ENCODE measurements at places on chromosomes 7 and 10. TPM values are rescaled to one million over a fixed set of nuclear protein-coding genes. Genes with fewer than 3 reads are reported as not detected.

GRCh38 chr7:80302636-80303035, 168.0 kb downstream of the GNAI1 start:
- no peak for DNase-seq

DNA sequence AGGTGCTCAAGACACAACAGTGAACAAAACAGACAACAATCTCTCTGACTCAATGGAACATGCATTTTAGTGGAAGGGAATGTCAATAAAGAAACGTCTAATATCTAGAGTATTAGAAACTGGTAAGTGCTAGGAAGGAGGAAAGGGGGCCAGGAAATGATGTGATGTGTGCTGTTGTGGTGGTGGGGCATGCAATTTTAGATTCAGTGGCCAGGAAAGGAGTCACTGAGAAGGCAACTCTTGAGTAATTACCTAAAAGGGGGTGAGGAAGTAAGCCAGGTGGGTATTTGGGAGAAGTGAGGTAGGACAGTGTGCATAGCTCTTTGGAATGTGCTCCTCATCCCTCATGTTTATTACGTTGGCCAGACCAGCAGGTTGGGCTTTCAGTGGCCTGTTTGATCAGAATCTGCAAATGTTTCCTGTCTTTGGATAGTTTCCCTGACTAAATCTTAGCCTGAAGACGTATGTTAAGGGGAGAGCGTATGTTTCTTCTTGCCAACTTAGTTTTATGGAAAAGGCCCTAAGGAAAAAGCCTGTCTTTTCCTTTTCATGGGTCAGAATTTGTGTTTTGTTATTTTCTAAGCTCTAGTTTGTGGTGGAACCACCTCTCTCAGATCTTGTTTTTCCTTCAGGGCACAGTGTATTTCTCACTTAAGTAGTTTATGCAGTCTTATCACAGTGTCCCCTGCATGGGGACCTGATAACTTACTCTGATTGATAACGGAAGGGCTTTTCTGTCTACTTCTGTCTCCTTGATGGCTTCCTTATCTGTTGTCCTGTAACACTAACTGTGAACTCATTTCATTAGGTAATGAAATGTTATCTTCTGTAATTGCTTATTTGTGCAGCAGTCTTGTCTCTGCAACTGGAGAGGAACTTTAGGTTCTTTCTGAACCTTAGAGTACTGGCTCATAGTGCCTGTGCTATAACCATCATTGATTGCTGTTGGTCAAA, 203.7 kb downstream of the AUTS2 start:
- no peak for DNase-seq

- no peak for DNase-seq
Observed at GRCh38 chr10:82319562-82319961, 444.6 kb downstream of the NRG3 start.

DNA sequence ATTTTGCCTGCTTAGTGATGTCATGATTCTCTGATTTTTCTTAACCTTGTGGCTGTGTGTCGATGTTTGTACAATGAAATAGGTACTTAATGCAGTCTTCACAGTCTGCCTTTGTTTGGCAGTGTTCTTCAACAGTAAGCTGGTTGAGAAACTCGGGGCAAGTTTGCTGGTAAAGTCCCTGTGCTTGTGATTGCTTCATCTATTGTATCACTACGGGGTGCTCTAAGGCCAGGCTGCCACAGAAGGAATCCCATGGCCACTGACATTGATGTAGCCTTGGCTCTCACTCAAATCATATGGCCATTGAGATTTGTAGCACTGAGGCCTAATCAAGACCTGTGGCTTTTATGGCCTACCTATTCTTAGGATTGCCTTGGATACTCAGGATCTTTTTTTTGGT, 33.5 kb upstream of the PRSS37 start:
- no peak for DNase-seq

- peak; percentile 8 for DNase-seq
Observed at GRCh38 chr10:93006435-93007039, 54.1 kb upstream of the CYP26C1 start.

MRLN gene
- total RNA-seq = not detected

GRCh38 chr10:119759832-119760231, 34.0 kb downstream of the INPP5F start:
- DNase-seq = no peak

GRCh38 chr7:112580717-112581435, 100.1 kb downstream of the LSMEM1 start:
- no peak for DNase-seq

GRCh38 chr7:119706608-119707007, 566.4 kb upstream of the KCND2 start:
- no peak for DNase-seq

ZDHHC6 gene
- 26.3 TPM for total RNA-seq

EIF4EBP2 gene
- 19.2 TPM for total RNA-seq

DNA sequence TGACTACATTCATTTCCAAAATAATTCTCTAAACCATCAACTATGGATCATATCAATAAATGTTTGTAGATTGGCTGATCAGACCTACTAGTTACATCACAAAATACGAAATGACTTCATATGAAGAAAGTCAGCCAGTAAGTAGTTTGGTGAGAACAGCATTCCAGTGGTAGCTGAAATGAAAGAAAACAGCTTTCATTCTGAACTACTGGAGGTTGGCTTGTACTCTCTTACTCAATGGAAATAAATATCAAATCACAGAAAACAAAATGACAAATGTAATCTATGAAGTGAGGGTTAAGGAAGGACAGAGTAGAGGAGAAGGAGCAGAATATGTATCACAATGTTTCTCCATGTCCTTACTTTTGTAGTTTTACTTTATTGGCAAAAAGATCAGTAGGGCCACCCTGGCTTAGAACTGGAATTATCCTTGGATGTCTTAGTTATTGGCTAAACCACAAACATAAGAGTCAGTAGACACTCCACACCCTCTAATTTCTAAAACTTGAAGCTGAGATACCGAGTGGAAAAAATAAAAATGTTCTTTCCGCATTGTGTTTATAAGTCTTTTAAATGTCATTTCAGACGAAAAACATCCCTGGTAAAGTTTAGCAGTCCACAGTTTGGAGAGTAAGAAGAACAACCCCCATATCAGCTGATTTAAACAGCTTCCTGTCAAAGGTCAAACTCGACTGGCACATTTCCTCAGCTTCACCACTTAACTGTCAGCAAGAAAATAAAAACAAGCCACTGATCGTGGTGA, 74.0 kb upstream of the DGKI start:
- no peak for DNase-seq

DNA sequence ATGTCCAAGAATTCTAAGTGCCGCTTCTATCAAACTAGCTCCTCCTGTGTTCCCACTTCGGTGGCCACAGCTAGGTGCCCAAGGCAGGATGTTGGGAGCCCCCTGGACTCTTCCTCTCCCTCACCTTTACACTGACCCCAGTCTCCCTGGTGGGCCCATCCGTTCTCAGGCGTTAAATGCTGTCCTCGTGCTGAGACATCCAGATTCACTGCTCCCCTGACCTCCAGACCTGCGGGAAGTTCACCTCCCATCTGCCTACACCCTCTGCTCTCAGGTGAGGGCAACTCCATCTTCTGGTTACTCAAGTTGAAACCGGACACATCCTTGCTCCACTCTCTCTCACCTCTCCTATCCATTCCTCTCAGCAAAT, 114.3 kb downstream of the ARHGAP22 start:
- DNase-seq = no peak

HHEX gene
- not detected for total RNA-seq

- no peak for DNase-seq
Observed at GRCh38 chr7:136517971-136518370, 350.5 kb upstream of the CHRM2 start.

GRCh38 chr7:34091321-34091917, 186.1 kb downstream of the BMPER start:
- DNase-seq = peak; percentile 73

EPDR1 gene
- total RNA-seq = 75.9 TPM

DNA sequence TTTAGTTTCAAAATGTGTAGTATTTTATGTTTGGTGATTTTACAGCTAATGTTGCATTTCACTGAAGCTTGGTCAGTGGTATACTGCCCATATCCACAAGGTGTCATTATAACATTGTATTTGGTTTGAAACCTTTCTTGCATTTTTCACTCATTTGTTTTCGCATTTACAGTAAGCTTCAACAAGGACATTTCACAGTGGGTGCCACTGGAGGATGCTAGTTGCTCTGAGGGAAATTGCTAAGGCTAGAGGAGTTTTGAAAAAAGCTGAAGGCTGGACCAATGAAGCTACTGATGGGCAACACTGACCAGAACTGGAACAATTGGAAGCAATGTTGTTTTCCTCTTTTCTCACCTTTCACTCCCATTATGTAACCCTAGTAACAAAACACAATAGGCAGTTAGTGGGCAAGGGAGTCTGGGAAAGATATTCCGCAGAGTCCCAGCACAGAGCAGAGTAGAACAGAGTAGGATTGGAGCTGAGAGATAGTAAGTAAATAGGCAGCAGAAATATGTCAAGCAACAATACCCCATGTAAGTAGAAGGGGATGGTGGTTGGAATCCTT, 23.6 kb upstream of the SRI start:
- no peak for DNase-seq

GRCh38 chr10:31291123-31291522, 27.9 kb upstream of the ZEB1 start:
- DNase-seq = no peak

DNA sequence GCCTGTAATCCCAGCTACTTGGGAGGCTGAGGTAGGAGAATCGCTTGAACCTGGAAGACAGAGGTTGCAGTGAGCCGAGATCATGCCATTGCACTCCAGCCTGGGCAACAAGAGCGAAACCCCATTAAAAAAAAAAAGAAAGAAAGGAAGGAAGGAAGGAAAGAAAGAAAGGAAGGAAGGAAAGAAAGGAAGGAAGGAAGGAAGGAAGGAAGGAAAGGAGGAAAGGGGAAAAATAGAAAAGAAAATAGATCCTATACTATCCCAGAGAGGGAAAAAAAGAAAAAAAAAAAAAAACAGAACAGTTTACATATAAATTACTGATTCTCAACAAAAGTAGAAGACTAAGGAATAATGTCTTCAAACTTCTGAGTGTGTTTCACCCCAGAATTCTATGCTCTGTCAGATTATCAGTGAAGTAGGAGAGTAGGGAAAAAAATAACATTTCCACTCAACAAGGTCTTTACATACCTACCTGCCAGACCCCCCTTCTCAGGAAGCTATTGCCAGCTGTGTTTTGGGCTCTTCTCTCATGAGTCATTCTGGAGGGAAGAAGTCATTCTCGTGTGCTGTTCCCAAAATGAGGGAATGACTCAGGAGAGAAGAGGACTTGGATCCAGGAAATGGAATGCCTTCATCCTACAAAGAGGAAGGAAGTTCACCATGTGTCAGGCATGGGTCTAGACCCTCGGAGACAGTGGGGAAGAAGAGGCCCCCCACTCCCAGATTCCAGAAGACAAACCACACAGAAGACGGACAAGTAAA, 20.9 kb downstream of the RGS10 start:
- DNase-seq = peak; percentile 85

All from Daoy (cell line).